ENCODE measurements at places on chromosomes 12 and 14.

GRCh38 chr12:127293507-127294310 is 973.3 kb upstream of the TMEM132C start:
- DNase-seq, result peak; percentile 32

GRCh38 chr12:28925719-28926376 is 223.2 kb upstream of the FAR2 start:
- DNase-seq, result no peak

DNA sequence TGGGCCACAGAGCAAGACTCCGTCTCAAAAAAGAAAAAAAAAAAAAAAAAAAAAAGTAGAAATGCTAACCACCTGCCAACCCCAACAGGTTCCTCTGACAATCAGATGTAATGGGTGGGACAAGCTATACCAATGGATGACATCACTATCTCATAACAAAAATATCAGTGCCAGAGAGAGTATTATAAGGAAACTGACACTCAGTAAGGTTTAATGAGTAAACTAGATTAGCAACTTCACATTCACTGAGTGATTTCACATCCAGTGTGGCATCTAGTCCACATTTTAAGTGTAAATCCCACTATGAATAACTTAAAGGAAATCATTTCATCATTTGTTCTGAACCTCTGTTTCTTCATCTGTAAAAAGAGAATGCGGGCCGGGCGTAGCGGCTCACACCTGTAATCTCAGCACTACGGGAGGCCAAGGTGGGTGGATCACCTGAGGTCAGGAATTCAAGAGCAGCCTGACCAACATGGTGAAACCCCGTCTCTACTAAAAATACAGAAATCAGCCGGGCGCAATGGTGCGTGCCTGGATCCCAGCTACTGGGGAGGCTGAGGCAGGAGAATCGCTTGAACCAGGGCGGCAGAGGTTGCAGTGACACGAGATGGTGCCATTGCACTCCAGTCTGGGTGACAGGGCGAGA is 1.8 kb downstream of the SART3 start:
- DNase-seq, result no peak

DNA sequence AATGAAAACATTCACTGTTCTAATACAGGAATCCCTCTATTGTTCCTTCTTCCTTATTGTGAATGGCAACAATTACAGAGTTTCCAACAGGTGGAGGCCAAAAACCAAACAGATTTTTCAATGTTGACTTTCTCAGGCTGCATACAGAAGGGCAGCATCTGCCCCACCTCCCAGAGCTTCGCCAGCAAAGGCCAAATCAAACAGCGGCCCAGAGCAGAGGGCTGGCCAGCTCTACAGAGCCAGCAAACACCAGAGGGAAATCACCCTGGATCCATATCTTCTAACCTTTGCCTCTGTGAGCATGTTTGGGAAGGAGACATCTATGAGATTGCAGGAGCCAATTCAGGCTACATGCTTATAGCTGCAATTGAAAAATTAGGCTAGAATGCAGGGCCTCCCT is 4.4 kb upstream of the CRACR2A start:
- no peak for DNase-seq

- DNase-seq, result no peak
Observed at GRCh38 chr12:5588591-5588990, 156.7 kb downstream of the NTF3 start.

DNA sequence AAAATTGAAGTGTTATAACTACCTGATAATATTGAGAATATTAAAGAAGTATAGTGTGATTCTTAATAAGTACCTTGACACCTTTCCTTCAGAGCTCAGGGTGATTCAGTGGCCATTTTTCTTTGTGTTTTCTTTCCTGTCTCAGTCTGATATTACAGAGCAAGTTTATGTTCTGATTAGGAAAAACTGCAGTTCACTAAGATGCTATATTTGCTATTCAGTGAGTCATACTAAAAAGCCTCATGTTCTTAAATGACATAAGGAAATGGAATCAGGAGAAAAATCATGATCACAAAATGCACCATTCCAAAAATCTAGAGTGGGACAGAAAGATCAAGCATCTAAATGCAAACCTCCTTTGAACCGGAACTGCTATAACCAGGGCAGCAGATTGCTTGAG is 390.6 kb upstream of the ATP2B1 start:
- DNase-seq, result no peak

DNA sequence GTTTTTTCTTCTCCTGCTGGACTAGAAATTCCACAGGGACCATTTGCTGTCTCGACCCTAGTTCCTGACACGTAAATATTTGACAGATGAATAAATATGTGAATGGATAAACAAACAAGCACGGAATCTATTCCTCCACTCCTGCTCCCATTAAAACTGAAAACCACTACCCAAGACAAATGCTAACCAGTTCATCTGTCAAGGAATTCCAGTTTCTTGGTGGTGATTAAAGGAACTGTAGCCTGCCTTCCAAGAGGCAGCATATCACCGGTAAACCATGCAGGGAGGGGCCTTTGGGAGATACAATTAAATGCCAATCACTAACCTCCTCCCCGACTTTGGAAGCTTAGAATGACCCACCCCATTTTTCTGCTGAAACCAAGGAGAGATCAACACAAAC is 95.4 kb downstream of the TTC7B start:
- DNase-seq, result no peak

DNA sequence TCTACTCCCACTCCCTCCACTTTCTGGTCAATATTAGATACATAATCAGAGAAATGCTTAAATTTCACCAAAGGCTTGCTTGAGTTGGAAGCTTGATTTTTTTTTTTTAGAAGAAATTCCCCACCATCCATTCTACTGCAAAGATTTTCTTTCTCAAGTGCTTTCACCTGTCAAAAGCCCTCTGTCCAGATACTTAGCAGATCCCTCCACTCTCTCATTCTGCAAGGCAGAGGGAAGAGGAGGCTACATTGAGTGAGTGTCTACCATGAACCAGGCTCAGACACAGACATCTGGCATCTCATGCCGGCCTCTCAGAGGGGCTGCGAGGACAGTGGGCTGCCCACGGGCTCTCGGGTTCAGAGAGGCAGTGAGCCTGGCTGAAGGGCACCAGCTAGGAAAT is 127.6 kb upstream of the GSC start:
- no peak for DNase-seq

DNA sequence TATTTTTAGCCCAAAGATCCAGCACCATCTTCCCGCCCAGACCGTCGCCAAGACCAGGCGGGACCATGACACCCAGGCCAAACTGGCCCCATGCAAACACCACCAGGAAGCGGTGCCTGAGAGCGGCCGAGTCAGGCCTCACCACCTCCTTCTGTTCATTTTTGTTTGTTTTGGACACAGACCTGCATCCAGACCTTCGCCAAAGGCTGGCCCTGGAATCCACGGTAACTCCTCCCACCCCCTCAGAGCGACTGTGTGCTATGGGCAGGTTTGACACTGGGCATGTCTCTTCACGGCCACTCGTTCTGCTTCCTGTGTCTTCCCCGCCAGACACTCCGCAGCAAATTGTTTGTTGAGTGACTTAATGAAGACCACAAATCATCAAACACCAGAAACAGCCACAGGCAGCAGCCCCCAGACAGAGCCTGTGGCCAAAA is 47.1 kb downstream of the NCOR2 start:
- no peak for DNase-seq

DNA sequence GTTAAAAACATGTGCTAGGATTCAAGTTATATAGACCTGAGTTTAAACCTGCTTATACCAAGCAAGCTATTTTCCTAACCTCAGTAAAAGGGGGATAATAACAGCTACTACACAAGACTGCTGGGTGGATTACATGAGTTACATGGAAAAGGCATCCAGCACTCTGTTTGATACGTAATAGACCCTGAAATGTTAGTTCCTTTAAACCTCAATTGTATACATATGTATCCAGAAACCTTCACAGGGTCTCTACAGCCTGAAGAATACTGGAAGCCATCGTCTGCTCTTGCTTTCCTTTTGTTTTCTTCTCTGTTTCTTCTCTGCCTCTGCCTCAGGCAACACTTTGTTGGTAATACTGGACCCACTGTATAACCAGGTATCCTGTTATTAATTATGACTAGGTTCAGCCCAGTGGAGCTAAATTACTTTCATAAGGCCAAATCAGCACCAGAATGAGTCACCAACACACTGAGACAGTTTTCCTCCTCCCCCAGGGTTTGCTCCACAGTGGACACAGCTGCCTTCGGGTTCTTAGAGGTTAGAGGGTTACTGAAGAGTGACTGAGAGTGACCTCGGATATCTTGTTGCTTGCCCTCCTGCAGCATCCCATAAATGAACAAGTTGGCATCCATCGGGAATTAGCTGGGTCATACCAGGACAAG is 127.1 kb downstream of the CAPZA3 start:
- DNase-seq, result no peak

DNA sequence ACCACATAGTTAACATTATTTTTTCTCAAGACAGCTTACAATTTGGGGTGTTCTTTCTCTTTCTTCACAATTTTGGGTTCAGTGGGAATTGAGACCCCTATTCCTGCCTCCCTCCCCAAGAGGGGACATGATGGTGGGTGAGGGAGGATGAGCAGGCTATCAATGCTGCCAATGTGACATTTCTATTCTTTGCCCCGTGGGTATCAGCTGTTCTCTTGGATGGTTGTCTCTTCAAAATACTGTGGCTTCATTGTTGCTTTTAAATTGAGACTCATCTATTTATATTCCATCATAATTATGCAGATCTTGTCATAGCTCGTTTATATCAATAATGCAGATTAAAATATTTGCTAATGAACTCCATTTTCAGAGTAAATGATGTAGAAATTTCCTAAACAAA is 56.5 kb upstream of the ANO4 start:
- DNase-seq, result no peak

DNA sequence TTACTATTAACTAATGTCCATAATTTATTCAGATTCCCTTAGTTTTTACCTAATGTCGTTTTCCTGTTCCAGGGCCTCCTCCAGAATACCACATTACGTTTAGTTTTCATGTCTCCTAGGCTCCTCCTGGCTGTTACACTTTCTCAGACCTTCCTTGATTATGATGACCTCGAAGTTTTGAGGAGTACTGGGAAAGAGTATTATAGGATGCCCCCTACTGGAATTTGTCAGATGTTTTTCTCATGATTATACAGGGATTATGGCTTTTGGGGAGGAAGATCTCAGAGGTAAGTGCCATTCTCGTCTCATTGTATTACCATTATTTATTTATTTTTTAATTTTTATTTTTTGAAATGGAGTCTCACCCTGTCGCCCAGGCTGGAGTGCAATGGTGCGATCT is 17.7 kb upstream of the C1S start:
- no peak for DNase-seq

GRCh38 chr12:98002887-98003493 is 512.4 kb upstream of the TMPO start:
- no peak for DNase-seq

DNA sequence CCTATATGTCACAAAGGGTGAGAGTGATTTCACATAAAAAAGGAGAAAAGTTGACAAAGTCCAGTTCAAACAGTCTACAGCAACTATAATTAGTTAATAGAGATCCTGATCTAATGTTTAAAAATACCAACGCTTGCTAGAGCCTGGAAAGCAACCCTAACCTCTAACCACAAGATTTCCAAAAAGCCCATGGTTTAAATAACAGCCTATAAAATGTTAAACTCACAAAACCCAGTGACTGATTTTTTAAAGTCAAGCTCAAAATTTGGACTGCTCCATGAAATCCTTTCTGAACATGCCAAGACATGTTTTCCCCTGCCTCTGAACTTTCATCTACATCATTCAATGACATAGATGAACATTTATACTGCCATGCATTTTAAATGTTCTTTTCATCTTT is 81.6 kb downstream of the PLEKHG7 start:
- DNase-seq, result no peak

DNA sequence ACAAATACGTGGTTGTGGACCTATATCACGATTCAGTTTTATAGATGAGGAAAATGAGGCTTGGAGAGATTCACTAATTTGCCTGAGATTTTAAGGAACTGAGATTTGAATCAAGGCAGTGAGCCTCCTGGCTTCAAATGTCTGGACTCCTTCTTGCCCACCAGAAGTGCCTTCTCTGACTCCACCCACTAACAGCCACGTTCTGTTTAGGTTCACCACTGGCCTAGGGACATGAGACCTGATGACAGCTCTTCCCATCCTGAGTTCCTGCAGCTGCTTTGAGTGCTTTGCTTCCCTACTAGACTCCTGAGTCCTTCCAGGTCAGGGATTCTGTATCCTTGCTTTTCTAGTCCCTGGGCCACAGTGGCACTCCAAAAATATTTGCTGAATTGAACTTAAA is 57.1 kb downstream of the PLBD1 start:
- DNase-seq, result no peak

DNA sequence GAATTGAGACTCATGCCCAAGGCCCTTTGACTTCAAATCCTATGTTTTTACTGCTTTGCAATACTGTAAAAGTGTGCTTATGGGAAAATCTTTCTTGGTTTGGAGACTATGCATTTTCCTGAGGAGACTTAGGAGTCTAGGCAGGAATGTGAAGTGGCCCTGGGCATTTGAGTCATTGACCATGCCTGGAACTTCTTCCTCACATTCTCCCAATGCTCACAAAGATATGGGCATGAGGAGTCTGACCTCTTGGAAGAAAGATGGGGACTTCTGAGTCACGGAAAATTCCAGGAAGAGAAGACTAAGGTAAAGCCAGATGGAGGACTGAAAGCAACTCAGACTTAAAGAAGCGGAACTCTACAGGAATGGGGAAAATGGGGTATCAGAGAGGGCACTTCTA is 38.2 kb upstream of the ZNF641 start:
- DNase-seq, result no peak

DNA sequence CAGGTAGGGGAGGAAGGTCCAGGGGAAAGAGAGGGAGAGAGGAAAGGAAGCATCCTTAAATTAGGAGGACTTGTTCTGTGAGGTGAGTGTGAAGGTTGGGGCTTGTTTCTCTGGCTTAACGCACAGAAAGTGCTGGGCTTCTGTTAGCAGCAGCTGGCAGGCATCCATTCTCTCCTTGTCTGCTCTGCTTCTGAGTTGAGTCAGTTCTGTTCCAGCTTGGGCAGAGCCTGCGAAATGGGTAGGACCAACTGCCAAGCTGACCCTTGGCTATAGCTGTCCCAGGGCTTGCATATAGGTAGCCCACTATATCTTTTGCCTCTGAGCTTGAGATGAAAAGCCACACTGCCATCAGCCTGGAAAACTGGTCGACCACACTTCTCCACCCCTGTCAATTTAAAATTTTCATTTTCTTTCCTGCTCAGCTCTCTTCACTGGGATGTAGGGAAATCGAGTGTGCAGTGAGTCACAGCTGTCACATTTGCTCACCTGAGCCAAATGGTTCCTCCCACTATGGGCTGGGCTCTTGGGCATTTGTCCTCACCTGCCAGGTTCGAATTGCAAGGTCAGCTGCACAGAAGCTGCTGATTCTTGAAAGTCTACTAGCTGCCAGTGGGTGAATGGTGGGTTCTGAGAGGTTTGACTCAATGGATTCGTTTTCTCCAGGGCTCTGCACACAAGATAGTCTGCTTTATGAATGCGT is 256.4 kb upstream of the PWP1 start:
- DNase-seq, result no peak

DNA sequence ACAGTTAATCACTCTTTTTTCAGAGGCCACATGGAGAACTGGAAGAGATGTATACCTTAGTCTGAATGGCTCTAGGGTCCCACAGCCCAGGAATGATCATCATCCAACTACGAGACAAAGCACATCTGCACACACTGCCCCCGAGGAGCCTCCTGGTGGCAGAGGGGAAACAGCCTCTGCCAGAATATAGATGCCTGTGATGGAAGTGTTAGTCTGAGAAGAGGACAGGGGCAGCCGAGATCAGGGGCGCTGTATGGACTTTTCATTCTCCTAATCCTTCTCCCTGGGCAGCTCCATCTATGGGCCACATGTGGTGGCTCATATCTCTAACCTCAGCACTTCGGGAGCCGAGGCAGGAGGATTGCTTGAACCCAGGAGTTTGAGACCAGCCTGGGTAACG is 82.8 kb upstream of the CAPRIN2 start:
- DNase-seq, result no peak

GRCh38 chr14:49621114-49621881 is 699 bp downstream of the MGAT2 start:
- peak; percentile 91 for DNase-seq

All from HL-60 (cell line).